ENCODE measurements at places on chromosomes 4 and X. TPM values are rescaled to one million over a fixed set of nuclear protein-coding genes. Genes with fewer than 3 reads are reported as not detected.

SSX4 gene
- not detected for total RNA-seq

- no peak for DNase-seq
- no peak overlapping the region for H3K4me3 ChIP-seq
- no peaks in the 10 kb centered on the region for H3K27me3 ChIP-seq
- H3K4me1 ChIP-seq = peaks cover 25% of the 10 kb centered on the region
- no peak overlapping the region for H3K27ac ChIP-seq
Observed at GRCh38 chr4:168724686-168725411, 228.0 kb downstream of the PALLD start.

HSFX2 gene
- total RNA-seq = not detected

IRS4 gene
- total RNA-seq = not detected

DNA sequence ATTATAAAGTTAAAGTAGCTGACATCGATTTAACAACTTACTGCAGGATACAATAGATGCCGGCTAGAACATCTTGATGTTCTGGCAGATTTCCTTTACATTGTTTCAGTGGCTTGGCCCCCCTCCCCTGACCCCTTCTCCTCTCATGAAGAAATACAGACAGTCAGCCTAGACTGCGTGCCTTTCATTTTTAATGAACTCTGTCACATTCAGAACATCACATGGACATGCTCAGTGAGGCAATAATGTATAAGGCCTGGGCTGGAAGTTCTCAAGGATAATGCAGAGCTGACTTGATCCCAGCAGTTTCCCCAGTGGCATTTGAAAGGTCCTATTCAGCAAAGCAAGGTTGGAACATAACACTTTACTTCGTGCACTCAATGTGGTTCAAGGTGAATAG, 239.2 kb downstream of the ANK2 start:
- H3K4me3 ChIP-seq = no peak overlapping the region
- peak overlapping the region; percentile 20 for H3K27ac ChIP-seq
- peaks cover 29% of the 10 kb centered on the region for H3K4me1 ChIP-seq
- H3K27me3 ChIP-seq = no peaks in the 10 kb centered on the region
- no peak for DNase-seq
- H3K36me3 ChIP-seq = peaks cover 6% of the 10 kb centered on the region

DNA sequence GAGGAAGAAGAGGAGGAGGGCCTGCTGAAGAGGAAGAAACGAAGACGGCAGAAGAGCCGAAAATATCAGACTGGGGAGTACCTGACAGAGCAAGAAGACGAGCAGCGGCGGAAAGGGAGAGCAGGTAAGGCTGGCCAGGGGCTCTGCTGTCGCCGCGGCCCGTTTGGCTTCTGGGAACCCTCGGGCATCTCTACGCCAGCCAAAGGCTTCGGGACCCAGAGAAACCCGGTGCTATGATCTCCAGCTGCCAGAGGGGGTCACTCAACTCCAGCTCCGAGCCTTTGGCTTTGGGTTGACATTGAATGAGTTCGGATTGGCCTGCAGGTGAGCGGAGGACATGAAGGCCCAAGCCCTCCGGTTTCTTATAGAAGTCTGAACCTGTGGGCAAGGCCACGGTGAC, 42.8 kb downstream of the BCORL1 start:
- no peak overlapping the region for H3K27ac ChIP-seq
- H3K4me1 ChIP-seq = peaks cover 4% of the 10 kb centered on the region
- peaks cover 52% of the 10 kb centered on the region for H3K36me3 ChIP-seq
- H3K4me3 ChIP-seq = no peak overlapping the region

GRCh38 chr4:133943081-133943480, 258.5 kb downstream of the PABPC4L start:
- no peak overlapping the region for H3K27ac ChIP-seq
- no peaks in the 10 kb centered on the region for H3K27me3 ChIP-seq
- no peaks in the 10 kb centered on the region for H3K4me1 ChIP-seq

GRCh38 chrX:643911-644303, 13.3 kb downstream of the SHOX start:
- DNase-seq = no peak
- H3K4me3 ChIP-seq = no peak overlapping the region
- no peaks in the 10 kb centered on the region for H3K4me1 ChIP-seq
- peaks cover 88% of the 10 kb centered on the region for H3K27me3 ChIP-seq
- no peaks in the 10 kb centered on the region for H3K36me3 ChIP-seq

DNA sequence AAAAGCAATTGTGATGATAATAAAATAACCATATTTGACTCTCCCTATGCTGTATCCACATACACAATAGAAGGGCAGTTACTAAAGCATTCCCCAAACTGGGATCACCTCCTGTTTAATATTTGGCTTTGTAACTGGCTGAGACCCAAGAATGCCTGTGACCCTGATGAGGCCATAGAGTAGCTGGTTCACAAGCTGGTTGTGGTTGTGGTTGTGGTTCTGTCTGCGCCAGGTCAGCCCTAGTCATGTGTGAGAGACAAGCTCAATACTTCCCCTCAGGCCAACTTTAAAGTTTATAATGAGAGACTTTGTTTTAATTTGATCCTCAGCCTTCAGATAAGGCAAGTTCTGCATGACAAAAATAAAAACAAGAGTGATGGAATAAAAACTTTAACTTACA, 209.9 kb downstream of the PARM1 start:
- no peak for DNase-seq
- no peak overlapping the region for H3K27ac ChIP-seq
- no peaks in the 10 kb centered on the region for H3K36me3 ChIP-seq
- H3K4me1 ChIP-seq = no peaks in the 10 kb centered on the region
- no peaks in the 10 kb centered on the region for H3K27me3 ChIP-seq

- no peak for DNase-seq
- peaks cover 99% of the 10 kb centered on the region for H3K27me3 ChIP-seq
- H3K4me3 ChIP-seq = no peak overlapping the region
- H3K27ac ChIP-seq = no peak overlapping the region
- peaks cover 19% of the 10 kb centered on the region for H3K4me1 ChIP-seq
Observed at GRCh38 chr4:84492290-84492689, 6.8 kb downstream of the NKX6-1 start.

LYAR gene
- total RNA-seq = 12.5 TPM

GRCh38 chr4:106830879-106831278, 205.2 kb downstream of the DKK2 start:
- no peak for DNase-seq
- H3K36me3 ChIP-seq = no peaks in the 10 kb centered on the region
- H3K27ac ChIP-seq = no peak overlapping the region

FGF2 gene
- total RNA-seq = 4.1 TPM

ZXDA gene
- total RNA-seq = 4.0 TPM

GRPR gene
- 0.30 TPM for total RNA-seq

GRCh38 chr4:109861916-109862511, 14.1 kb downstream of the LRIT3 start:
- no peaks in the 10 kb centered on the region for H3K4me1 ChIP-seq
- H3K27ac ChIP-seq = no peak overlapping the region
- no peak for DNase-seq
- no peaks in the 10 kb centered on the region for H3K36me3 ChIP-seq
- no peaks in the 10 kb centered on the region for H3K27me3 ChIP-seq
- no peak overlapping the region for H3K4me3 ChIP-seq

GRCh38 chr4:175637762-175638161, 174.3 kb downstream of the GPM6A start:
- H3K27ac ChIP-seq = no peak overlapping the region
- no peaks in the 10 kb centered on the region for H3K4me1 ChIP-seq
- no peaks in the 10 kb centered on the region for H3K36me3 ChIP-seq
- H3K4me3 ChIP-seq = no peak overlapping the region
- no peaks in the 10 kb centered on the region for H3K27me3 ChIP-seq
- DNase-seq = no peak

DNA sequence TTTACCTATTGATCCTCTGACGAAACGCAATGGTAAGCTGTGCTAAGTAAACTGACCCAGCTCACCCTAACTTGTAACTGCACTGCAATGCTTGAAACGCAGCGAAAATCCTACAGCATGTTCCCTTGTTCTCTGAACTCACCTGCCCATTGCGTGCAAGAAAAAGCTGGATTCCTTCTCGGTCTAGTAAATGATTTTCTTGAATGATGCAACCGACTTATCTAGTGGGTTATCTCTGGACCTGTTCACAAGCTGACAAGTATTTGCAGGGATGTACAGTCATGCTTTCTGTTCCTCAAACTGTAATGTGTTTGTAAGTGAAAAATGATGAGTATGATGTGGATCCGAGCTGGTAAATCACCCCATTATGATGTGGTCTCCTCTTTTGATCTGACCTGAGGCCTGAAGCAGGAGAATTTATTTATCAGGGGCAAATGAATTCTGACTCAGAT, 140.1 kb downstream of the BTC start:
- no peaks in the 10 kb centered on the region for H3K27me3 ChIP-seq
- no peak overlapping the region for H3K4me3 ChIP-seq
- no peak overlapping the region for H3K27ac ChIP-seq

PPM1K gene
- total RNA-seq = 248 TPM

GRCh38 chrX:119045884-119046283, 26.9 kb upstream of the CT47C1 start:
- no peak for DNase-seq
- peaks cover 11% of the 10 kb centered on the region for H3K4me1 ChIP-seq
- H3K36me3 ChIP-seq = no peaks in the 10 kb centered on the region

MAGEC1 gene
- not detected for total RNA-seq

DNA sequence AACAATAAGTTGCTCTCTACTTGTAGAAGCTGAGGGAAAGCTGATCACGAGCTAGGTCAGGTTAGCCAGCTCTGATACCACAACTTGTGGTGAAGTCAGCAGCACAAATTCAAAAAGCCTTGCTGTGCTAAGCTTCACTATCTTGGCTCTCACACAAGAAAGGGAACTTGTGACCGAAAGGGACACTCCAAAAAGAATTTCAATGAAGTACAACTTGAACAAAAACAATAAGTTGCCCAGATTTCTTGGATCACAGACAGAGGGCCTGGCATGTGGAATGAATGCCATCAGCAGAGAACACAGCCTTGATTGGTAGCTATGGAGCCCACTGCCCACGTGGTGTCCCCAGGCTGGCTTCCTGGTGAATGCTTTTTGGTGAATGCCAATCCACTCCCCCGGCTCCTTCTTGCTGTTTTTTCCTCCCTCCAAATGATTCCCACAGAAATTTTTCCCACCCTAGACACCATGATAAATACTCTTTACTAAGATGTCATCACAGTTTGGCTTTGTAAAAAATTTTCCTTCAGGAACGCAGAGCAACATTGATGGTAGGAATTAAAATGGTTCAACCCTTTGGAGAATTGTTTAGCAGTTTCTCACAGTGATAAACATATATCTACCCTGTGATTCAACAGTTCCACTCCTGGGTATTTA, 82.6 kb downstream of the ANXA3 start:
- H3K27me3 ChIP-seq = no peaks in the 10 kb centered on the region
- peak; percentile 40 for DNase-seq
- H3K27ac ChIP-seq = peak overlapping the region; percentile 81
- no peaks in the 10 kb centered on the region for H3K36me3 ChIP-seq
- H3K4me1 ChIP-seq = peaks cover 49% of the 10 kb centered on the region
- no peak overlapping the region for H3K4me3 ChIP-seq

GCNA gene
- 1.4 TPM for total RNA-seq

GRCh38 chr4:41632481-41633073, 94.6 kb downstream of the LIMCH1 start:
- H3K27me3 ChIP-seq = no peaks in the 10 kb centered on the region
- no peak overlapping the region for H3K4me3 ChIP-seq
- peaks cover 34% of the 10 kb centered on the region for H3K4me1 ChIP-seq
- peak overlapping the region; percentile 51 for H3K27ac ChIP-seq
- no peak for DNase-seq

DNA sequence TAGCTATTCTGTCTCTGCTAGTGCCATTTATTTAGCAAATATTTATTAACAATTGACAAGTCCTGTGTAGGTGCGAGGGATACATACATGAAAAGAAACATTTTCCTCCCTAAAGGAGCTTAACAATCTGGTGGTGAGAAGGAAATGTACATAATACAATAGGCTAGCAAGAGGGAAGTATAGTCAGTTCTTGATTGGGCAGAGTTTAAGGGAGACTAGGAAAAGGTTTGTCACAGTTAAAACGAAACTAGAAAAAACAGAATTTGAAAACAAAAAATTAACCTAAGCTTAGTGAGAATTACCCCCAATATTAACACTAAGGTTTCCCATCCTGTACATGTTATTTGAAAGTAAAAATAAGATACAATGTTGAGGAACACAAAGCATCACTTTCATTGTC, 8.6 kb upstream of the MAML3 start:
- H3K4me3 ChIP-seq = no peak overlapping the region
- H3K4me1 ChIP-seq = peaks cover 6% of the 10 kb centered on the region
- no peaks in the 10 kb centered on the region for H3K27me3 ChIP-seq

DNA sequence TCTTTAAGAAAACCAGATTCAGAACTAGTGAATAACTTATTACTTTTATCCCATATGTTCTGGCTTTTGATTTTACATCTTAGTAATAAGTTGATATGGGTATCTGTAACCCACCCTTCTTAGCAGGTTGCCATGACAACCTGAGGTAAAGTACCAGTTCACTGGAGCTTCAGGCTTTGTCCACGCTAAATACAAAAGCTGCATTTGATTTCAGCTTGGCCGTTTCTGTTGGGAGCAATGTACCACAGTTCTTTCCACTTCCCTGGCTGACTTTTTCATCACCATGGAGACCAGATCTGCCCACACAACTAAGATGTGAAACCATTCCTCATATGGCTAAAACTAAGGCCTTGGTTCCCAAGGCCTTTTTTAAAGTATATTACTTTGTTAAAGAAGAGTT, 26.1 kb downstream of the KLHL34 start:
- no peaks in the 10 kb centered on the region for H3K27me3 ChIP-seq
- H3K36me3 ChIP-seq = no peaks in the 10 kb centered on the region
- no peak overlapping the region for H3K4me3 ChIP-seq
- no peaks in the 10 kb centered on the region for H3K4me1 ChIP-seq
- H3K27ac ChIP-seq = no peak overlapping the region

TCEAL7 gene
- 2.6 TPM for total RNA-seq

CXCL8 gene
- 0.30 TPM for total RNA-seq

COL4A6 gene
- total RNA-seq = 9.8 TPM

NHSL2 gene
- 3.8 TPM for total RNA-seq

DNA sequence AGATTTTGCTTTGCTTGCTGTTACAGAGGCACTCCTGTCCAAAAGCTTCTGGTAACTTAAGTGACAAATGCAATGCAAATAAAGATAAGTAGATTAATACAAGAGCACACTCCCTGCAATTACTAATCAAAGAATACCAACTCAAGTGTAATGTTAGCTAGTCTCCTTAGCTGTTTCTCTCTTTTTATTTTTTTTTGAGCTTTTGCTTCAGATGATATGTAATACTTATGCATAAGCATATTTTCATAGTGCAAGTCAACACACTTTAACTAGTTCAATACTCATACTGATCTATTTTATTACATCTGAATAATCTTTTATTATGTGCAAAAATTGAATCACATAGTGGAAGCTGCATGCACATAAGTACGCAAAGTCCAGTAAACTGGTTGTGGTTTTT, 2.7 kb downstream of the SLC7A11 start:
- H3K36me3 ChIP-seq = no peaks in the 10 kb centered on the region
- DNase-seq = no peak
- no peaks in the 10 kb centered on the region for H3K27me3 ChIP-seq
- no peak overlapping the region for H3K4me3 ChIP-seq
- no peak overlapping the region for H3K27ac ChIP-seq

- no peak overlapping the region for H3K4me3 ChIP-seq
- no peak for DNase-seq
- H3K36me3 ChIP-seq = peaks cover 59% of the 10 kb centered on the region
- no peaks in the 10 kb centered on the region for H3K27me3 ChIP-seq
- H3K4me1 ChIP-seq = no peaks in the 10 kb centered on the region
Observed at GRCh38 chrX:150736475-150736874, 43.3 kb downstream of the MTMR1 start.

Measured in left ventricle myocardium inferior (tissue), 1 donor.